ENCODE measurements at places on chromosomes 2 and 18.
A peak's percentile ranks its signal among the peaks of the same experiment; 100 is the strongest.

GRCh38 chr18:22765896-22766295, 167.2 kb upstream of the RBBP8 start:
- no peak for DNase-seq

DNA sequence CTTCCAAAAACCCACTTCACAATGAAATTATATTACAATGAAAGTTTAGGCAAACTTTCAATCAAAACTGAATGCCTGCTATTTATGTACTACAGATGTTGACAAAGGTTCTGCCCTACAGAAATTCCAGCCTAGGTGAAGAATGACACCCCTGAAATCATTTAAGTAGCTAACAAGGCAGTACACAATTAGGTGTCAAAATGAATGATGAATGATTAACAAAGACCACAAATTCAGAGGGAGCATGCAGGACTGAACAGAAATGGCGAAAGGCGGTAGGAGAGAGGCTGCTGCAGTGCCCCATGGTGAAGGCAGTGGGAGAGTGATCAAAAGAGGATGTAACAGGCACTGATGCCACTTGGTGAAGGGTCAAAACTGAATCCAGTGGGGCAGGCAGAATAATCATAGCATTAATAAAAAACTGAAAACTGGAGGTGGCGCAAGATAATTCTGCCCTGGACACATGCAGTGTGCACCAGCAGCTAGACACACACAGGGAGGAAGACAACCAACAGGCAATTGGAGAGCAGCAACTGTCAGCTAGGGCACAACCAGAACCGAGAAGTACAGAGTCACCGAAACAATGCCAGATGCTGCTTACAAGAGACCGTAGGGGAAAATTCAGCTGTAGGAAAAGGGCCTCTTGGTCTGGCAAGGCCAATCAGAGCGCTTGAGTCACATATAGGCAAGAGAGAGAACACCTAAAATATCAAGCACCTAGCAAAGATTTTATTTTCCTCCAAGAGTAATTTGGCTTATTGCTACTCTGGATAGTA, 4.5 kb downstream of the TMEM131 start:
- no peak for DNase-seq

DNA sequence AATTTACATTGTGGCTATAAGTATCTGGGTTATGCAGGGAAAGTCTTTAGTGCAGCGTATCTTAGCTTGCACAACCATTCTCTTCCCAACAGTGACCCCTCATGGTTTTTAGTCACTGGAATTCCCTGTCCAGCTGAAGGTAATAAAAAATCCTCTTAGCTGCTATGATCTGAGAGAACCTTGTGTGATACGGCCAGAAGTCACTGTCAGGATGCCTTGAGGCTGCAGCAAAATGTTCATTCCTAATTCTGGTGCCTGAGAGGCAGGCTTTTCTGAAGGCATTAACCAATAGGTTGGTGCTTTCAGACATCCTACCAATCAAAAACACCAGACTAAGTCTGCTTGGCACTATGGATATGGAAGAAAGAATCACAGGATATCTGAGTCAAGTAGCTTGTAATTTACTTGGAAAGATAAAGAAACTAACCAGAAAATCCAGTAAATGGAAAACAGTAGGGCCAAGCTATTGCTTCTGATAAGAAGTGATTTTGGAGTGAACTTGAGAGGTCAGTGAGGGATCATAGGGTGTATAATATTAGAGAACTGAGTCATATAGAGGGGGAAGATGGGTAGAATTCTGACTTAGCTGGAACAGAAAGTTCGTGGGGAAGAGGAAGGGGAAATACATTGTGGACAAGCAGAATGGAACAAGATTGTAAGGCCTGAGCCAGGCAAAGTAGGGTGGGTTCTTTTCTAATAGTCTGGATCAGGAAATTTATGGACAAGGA, 89.0 kb upstream of the SLC14A2 start:
- no peak for DNase-seq

- no peak for DNase-seq
These were observed 213.7 kb upstream of the FOSL2 start for GRCh38 chr2:28178946-28179345.

GRCh38 chr2:100213595-100213994, 71.2 kb upstream of the AFF3 start:
- DNase-seq: no peak

DNA sequence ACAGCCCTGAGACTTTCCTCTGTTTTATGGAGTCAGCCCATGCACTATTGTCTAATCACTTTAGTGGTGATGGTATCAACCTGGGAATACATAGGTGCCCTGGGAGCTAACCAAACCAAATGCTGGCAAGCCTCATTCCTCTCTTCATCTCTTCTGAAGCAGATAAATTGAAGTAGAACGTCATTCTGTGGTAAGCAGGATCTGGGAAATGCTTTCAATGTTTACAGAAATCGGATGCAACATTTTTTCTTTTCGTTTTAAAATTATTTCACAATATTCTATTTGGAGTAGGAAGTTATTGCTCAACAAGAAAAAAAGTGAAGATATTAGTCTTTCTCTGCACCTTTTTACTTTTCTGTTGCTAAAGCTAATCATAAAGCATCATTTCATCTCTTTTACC, 114.2 kb downstream of the RBMS1 start:
- DNase-seq: no peak

DNA sequence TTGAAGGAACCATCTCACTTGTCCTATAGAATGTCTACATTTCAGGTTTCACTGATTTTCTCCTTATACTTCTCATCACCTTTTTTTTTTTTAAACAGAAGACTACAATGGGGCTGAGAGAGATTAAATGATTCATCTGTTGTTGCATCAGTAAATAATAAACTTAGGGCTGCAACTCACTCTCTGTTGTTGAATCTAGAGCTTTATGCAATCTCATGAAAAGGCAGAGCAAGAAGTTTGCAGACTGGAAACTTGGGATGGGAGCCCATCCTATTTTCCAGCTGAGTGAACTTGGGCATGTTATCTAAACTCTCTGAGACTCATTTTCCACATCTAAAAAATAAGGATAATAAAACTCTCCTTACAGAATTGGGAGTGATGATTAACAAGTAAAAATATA, 58.4 kb downstream of the PDE1A start:
- DNase-seq: no peak

DNA sequence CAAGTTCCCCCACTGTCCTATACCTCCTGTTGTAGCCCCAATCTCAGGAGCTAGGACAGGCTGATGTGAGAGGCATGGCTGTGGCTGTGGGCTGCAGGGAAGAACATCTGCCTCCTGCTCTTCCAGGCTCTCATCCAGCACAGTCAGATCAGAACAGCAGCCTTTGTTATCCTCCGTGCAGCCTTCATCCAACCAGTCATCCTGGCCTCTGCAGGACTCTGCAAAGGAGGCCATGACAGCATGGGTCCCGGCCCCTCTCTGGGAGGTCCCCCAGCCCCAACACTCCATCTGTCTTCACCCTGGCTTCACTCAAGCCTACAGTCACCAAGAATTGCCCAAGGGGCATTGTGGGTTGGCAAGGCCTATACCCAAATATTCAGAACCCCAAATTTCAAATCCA, 223.2 kb upstream of the COPS8 start:
- DNase-seq: no peak

- no peak for DNase-seq
These were observed 131.1 kb downstream of the ZBTB7C start for GRCh38 chr18:48278081-48278480.

DNA sequence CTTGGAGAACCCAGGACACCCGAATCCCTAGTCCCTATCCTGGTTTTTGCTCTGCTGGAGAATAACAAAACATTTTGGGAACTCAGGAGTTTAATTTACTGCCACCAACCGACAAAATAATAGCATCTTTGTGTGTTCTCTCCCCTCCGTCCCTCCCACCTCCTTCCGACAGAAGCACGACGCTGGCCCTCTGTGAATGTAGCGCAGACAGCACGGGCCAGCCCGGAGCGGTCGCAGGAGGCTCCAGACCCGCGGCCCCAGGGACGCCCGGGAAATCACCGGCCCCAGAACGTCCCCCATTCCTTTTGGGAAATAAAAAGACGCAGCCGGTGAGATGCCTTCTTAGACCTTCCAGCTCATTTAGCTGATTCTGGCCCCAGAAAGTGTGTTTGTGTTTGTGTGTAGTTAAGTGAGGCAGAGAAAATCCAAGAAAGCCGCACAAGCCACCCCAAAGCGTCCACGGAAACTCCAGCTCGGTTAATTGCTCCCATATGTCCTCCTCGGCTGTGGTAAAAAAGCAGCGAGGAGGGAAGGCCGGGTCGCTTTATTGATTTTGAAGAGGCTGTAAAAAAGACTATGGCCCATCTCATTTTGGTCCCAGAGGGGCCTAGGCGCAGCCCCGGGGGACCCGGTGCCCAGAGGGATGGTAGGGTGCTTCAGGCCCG, 577 bp upstream of the TANC1 start:
- DNase-seq: no peak

- no peak for DNase-seq
These were observed 74.5 kb downstream of the EPB41L3 start for GRCh38 chr18:5469340-5469739.

- no peak for DNase-seq
These were observed 16.7 kb downstream of the HOXD1 start for GRCh38 chr2:176205126-176205525.

- no peak for DNase-seq
These were observed 67.0 kb downstream of the CDH2 start for GRCh38 chr18:28109781-28110560.

DNA sequence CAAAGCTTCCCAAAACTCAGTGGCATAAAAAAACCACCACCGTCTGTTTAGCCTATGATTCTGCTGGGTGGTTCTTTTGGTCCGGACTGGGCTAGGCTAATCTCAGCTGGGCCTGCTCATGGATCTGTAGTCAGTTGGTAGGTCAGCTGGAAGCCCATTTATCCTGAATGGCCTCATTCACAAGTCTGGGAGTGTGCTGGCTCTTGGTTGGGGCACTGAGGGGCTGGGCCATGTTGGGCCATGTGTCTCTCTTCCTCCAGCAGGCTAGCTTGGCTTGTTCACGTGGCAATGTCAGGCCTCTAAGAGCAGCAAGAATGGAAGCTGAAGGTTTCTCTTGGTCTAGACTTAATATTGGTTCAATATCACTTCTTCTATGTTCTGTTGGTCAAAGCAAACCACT, 95.7 kb upstream of the HS6ST1 start:
- DNase-seq: no peak

- no peak for DNase-seq
These were observed 113.7 kb downstream of the OSR1 start for GRCh38 chr2:19244460-19245363.

GRCh38 chr2:105390454-105390853, 8.4 kb downstream of the FHL2 start:
- no peak for DNase-seq

- no peak for DNase-seq
These were observed 63.6 kb downstream of the INSIG2 start for GRCh38 chr2:118151831-118152230.

DNA sequence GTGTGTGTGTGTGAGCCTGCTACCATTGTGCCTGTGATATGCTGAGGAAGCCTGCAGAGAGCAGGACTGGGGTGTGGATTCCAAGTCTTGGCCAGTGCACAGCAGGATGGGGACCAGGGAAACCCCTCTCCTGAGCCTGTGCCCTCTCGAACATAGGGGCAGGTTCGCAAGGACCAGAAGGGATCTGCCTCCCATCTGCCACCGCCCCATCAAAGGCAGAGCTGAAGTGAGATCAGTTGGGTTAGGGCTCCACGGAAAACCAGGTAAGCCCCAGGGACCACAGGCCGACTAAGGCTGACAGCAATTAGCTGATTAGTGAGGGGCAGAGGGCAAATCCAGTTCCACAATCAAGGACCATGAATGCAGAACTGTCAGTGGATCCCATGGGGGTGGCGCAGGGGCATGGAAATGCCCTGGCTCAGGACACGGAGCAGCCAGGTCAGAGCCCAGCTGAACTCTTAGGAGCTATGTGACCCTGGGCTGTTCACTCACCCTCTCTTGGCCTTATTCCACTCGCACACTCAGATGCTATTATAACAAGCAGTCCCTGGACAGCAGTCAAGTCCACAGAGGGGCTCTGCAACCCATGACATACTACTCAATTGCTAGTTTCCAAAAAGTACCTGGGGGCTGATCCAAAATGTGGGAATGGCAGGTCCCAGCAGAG, 84.2 kb upstream of the ID2 start:
- DNase-seq: no peak

DNA sequence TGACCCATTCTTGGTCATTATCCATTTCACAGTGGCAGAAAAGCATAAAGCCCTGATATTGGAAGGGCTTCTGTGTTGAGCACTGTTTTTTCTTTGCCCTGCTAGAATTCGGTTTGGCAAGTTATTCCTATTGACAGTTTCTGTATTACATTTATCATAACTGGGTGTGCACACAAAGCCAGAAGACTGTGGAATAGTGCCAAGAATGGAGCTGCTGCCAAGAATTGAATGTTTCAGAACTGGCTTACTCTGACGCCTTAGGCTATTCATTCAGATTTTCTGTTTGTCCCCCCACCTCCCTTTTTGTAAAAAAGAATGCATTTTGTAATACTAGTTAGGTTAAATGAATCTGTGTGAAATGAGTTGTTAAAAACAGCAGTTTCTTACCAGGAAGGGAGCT, 12.7 kb downstream of the KDM3A start:
- DNase-seq: no peak

DNA sequence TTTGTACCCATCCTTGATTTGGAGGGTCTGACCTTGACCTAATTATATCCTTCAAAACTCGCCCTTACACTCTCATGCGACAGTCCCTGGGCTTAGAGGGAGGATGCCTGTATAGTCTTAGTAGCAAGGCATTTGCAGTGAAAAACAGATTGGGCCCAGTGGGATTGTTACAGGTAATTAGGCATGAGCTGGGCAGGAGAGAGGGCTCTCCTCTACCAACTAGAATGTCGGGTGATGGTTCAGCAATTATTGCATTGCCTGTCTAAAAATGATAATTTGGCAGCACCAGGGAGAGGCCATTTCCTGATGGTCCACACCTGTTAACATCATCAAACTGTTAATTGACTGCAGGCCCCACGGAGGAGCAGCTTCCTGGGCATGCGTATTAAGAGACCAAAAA, 32.4 kb downstream of the COMMD1 start:
- no peak for DNase-seq

DNA sequence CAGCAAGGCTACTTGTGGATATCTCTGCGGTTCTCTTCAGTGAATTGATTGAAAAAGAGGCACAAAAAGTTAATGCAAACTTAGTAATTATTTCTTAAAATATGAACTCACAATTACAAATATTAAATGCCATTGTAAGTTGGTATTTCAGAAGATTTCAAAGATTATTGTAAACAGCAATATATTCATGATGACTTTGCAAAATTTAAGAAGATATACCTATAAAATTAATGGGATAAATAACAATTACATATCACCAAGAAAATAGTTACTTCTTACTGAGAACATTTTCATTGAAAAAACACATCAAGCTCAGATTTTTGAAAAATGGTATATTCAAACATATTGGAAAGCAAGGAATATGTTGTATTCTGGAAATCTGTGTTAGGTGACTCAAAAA, 482.0 kb upstream of the LRRTM1 start:
- DNase-seq: no peak

DNA sequence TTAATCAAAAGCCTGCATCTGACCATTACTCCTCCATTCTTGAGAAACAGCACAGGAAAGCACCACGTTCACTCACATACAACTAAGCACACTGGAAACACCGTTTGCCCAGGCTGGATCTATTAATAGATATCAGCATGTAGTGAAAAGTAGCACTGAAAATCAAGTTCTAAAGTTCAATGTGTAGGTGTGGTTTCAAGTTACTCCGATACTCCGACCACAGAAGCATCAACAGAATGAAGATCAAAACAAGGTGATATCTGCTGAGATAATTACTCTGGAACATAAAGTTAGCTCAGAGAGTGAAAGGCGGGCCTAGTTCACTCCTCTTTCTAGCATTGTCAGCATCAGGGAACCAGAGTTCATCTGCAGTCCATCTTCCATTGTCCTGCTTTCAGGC, 1367.4 kb upstream of the ACVR2A start:
- DNase-seq: no peak

- peak; percentile 41 for DNase-seq
These were observed 115.2 kb downstream of the FAM210A start for GRCh38 chr18:13611142-13611600.

Data from stimulated activated naive CD8-positive, alpha-beta T cell treated with anti-CD3 and anti-CD28 coated beads, Interleukin-15, Interleukin-2, amounts not matched to agents 100 U/mL and 50 U/mL, for 24 hours (primary cell).